ENCODE measurements at places on chromosomes 1 and 21.
A peak's percentile ranks its signal among the peaks of the same experiment; 100 is the strongest.

- no peak for DNase-seq
Measured at GRCh38 chr1:218665221-218665620, 320.1 kb downstream of the TGFB2 start.

DNA sequence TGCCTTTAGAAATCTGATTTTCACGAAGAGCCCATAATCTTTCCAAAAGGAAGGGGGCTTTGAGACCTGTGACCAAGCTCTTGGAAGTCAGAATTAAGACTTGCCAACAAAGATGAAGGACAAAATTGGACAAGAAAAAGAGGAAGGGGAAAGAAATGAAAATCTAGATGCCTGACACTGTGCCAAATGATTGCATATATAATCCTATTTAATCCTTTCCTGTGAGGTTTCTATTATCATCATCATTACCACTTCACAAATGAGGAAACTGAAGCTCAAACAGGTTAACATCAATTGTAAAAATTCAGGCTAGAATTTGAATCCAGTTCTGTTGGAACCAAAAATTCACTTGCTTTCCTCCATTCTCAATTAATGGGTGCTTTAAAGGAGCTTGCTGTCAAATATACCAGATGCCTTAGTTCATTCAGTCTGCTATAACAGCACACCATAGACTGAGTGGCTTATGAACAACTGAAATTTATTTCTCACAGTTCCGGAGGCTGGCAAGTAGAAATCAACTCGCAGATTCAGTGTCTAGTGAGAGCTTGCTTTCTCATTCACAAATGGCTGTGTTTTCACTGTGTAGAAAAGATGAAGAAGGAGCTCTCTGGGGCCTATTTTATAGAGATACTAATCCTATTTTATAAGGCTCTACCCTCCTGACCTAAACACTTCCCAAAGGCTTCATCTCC, 197.5 kb upstream of the ST6GALNAC5 start:
- DNase-seq, result no peak

- DNase-seq, result no peak
Measured at GRCh38 chr1:233668146-233668724, 54.3 kb downstream of the KCNK1 start.

GRCh38 chr21:33070998-33071769, 1.2 kb downstream of the OLIG1 start:
- DNase-seq, result no peak

- DNase-seq, result no peak
Measured at GRCh38 chr1:11598461-11598860, 55.8 kb downstream of the FBXO2 start.

DNA sequence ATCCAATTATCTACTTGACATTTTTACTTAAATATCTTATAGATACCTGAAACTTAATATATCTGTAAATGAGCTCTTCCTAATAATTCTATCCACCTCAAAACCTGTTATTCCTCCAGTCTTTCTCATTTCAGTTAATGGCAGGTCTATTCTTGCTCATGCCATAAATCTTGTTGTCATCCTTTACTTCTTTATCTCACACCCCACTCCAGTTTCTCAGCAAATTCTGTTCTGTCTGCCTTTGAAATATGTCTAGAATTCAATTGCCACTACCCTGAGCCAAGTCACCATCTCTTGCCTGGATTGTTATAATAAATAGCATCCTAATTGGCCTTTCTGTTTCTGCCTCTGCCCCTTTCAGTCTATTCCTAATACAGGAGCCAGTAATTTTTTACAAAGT, 105.8 kb downstream of the MAN1A2 start:
- no peak for DNase-seq

GRCh38 chr1:10117865-10118264, 85.1 kb downstream of the UBE4B start:
- DNase-seq, result no peak

GRCh38 chr1:57966751-57967406, 543.0 kb upstream of the DAB1 start:
- peak; percentile 2 for DNase-seq

- no peak for DNase-seq
Measured at GRCh38 chr1:84598418-84598817, 24.2 kb upstream of the CTBS start.

DNA sequence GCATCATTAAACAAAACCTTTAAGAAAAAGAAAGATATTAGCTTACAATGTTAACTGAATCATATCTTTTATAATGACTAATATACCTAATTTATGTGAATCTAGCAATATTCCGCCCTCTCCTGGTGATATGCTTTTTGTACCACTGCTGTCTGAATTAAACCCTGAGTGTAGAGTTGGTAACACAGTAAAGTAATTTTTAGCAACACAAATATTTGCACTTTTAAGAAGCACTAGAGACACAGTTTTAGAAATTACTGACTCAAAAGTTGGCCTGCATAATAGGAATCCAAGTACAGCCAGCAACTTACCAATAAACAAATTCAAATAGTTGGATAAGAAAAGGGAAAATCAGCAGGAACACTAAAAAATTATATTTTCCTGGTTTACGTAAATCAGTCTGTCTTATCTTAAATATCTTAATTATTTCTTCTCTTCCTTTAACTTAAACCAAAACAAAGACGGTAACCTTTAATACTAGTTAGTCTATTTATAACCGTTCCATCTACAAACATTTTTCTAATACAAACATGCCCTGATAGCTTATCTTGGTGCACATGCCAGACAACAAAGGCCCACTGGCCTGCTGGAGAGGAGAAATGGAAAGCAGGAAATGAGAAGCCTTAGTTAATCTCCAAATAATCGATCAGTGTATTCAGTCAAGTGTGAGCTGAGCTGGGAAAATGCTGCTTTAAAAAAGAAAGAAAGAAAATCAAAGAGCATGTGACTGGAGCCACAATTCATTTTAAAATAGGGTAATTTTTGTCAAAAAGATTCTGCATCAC, 246.0 kb downstream of the RERE start:
- no peak for DNase-seq

- DNase-seq, result no peak
Measured at GRCh38 chr1:248910761-248911160, 4.7 kb downstream of the PGBD2 start.

DNA sequence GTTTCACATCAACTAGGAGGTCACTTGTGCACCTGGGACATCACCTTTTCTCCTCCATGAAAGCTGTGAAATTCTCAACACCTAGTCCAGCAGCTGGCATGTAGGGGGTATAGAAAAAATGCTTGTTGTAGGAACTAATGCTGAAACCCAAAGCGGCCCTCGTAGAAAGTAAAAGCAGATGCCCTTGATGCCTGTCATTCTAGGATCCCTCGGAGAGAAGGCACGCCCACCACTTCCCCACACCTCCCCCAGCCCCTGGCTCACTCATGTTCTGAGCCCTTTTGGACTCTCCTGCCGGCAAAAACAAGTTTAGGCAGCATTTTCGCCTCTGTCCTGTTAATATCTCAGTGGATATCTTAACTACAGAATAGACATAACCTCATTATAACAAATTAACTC, 36.5 kb downstream of the RIPK4 start:
- no peak for DNase-seq

- no peak for DNase-seq
Measured at GRCh38 chr1:67711855-67712212, 26.8 kb downstream of the GADD45A start.

DNA sequence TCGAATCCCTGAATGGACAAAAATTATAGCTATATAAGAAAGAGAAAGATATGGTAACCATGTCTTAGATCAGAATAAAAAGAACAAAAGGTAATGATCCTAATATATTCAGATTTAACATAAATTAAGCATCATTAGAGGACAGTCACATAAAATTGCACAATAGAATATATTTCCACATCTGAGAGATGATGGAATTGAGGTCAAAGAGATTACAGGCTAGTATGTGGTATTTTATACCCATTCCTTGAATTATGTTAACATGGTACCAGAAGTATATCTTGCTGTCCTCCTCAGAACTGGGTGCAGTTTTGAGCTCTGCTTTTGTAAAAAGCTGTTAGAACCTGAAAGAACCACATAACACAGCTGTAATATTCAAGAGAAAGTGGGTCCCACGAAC, 245.6 kb upstream of the HOOK1 start:
- DNase-seq, result no peak

DNA sequence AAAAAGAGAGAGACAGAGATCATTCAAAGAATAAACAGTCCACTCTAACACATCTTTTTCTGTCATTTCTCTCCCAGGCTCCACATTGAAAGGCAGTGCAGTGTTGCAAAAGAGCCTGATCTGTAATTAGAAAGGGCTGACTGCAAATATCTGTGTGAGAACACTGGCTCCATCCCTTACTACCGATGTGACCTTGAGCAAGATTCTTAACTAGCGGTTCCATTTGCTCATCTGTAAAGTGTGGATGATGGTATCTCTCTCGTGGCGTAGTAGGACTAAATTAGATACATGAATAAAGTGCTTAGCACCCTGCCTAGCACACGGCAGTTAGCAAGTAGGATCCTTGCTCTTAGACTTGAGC, 26.9 kb upstream of the SLC44A3 start:
- no peak for DNase-seq

GRCh38 chr1:247110627-247111258, 6.6 kb upstream of the ZNF669 start:
- no peak for DNase-seq

DNA sequence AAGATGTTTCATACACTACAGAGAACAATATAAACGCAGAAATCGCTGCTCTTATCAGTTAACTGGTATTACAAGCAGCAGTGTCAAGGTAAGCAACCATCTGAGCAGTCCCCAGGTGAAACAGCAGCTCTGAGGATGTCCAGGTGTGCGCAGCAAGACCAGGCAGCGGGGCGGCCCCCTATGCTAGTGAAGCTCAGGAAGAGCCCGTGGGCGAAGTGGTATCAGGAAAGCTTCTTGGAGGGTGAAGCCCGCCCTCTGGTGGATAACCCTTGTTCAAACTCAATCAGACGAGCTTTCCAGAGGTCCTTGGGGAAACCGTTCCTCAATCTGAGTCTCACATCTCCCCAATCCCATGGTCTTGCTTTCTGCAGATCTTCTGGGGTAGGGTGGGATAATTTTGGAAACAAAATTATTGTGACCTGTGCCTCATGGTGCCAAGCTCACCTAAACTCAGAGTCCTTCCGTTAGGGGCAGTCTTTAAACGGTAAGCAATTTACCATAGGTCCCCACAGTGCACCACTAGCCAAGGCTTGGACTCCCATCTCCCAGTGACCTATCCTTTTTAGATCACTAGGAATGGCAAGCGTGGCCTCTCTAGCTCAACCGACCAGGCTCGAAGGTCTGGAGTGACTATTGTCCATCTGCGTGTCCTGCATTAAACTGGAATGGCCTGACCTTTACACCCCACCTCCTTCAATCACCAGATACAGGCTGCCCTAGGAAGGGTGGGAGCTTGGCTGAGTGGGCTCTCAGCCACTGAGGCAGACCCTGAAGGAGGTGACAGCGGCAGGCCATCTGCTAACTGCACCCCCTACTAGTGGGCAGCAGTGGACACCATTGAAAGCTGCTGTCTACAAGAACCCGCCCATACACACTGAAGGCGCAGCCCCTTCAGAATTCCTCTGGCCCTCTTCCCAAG, 13.6 kb upstream of the FAM110D start:
- DNase-seq, result peak; percentile 79

- no peak for DNase-seq
Measured at GRCh38 chr1:9539829-9540550, 725 bp downstream of the SLC25A33 start.

- no peak for DNase-seq
Measured at GRCh38 chr1:227887697-227888403, 59.9 kb downstream of the WNT9A start.

- DNase-seq, result no peak
Measured at GRCh38 chr21:26157801-26158200, 12.8 kb downstream of the APP start.

DNA sequence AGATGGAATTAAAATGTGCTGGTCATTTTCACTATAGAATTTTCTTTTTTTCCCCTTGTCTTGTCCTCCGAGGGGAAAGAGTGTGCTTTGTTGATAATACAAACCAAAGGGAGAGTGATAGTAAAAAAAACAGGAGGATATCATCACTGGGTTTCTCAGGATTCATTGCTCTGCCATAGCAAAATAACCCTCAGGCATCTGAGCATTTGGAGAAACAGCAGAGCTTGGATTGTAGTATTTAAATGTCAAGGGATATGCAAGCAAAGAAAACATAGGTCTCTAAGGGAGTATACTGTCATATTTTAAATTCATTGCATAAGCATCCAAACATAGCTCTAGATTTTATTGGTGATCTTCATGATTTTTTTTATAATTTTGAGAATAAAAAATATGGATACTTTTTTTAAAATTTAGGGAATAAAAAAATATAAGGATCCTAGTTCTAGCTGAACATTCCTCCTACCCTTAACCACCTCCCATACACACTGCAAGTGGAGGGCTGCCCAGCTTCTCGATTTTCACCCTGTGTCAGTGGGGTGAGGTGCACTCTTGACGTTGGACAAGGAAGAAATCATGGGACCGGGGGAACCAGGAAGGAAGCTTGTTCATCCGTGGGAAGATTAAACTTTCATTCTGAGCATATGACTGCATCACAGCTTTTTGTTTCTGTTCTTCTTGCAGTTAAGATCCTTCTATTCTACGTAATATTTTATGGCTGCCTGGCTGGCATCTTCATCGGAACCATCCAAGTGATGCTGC, 4.4 kb downstream of the ATP1B1 start:
- no peak for DNase-seq

DNA sequence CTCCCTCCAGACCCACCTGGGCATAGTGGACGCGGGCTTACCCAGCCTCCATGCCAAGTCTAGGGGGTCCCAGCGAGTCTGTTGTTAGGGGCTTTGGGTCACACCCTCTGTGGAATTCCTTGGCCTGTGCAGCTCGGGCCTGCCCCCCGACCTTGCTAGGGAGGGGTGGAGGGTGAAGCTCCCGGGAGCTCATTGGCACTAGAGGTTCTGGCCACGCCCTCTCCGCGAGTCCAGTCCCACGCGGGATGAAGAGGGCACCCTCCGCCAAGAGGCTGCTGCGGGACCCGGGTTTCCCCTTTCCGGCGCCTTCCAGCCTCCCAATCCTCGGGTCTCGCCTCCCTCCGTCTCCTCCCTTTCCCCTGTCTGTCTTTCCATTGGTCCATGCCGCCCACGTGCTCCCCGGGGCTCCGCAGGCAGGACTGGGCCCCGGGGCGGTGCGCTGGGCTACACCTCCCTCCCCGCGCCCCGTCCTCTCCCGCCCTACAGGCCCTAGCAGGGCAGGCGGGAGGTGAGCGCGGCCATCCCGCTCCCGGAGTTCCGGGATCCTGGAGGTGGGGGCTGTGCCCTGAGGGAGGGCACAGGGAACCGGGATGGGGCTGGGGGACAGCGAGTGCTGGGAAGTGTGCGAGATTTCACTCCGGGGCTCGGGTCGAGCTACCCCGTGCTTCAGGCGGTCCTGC, 3.5 kb downstream of the RUSC1 start:
- peak; percentile 86 for DNase-seq

DNA sequence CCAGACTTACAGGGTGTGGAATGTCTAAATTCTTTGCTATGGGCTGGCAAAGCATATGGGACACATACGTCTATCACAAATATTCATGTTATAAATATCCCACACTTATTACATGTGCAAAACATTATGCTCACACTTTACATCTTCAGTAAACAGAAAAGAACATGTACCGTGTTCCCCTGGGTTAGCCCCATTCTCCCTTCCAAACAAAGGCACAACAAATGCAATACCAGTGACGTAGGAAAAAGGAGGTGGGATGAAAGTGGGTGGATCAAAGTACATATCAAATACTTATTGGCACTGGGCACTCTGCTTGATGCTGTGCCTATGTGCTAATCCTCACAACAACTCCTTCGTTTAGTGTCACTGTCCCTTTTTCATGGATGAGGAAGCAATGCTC, 170.8 kb downstream of the ZSCAN20 start:
- no peak for DNase-seq

All from Jurkat, Clone E6-1 (cell line).